ENCODE measurements at places on chromosomes 6 and 20.

DNA sequence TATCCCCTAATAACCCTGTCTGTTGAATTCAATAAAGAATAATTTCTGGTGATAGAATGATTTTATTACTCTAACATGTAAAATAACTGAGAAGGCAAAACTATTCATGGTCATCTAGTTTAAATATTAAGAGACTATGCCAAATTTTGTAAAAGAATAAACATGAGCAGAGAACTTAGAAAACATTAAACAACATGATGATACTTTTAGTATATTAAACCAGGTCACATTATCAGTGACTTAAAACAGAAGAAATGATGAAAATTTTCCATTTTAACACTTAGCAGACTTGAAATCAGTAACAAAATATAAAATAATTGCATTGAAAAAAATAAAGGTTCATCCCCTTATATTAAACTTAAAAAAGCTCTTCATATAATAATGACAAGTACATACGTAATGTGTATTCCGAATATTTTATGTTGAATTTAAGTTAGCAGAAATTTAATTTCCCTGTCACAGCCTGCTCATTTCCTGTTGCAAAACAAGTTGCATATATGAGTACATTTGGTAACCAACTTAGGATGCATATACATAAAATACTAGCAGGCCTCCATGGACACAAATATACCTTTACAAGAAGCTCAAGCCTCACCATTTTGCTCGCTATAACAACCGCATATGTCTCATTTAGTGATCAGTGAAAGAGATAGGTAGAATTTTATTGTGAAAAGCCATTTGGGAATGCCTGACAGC, 40.6 kb downstream of the DTNBP1 start:
- DNase-seq = no peak

GRCh38 chr6:105759015-105759414, 327.1 kb upstream of the PRDM1 start:
- DNase-seq = no peak

DNA sequence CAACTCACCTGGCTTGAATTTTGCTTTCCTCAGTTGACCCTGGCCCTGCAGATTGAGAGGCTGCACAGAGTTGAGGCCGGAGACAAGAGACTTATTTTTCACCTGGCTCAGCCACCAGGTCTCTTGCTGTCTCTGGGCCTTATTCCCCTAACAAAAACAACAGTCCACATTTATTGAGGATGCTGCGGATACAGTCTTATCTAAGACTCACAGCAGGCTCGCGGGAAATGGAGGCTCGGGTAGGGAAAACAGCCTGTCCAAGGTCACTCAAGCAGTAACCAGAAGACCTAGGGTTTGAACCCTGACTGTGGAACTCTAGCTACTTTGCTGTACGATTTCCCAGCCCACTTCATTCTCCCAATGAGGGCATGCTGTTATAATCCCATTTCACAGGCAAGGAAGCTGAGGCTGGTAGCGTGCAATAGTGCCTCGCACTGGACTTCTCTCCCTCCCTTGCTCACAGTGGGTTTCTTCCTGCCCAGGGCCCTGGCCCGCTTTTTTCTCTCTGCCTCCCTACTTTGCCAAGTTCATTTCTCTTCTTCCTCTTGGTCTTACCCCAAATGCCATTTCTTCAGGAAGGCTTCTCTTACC, 57.7 kb downstream of the RBM38 start:
- no peak for DNase-seq

GRCh38 chr6:113122060-113122459, 735.1 kb upstream of the MARCKS start:
- DNase-seq = no peak

GRCh38 chr6:44642870-44643522, 255.5 kb downstream of the CDC5L start:
- no peak for DNase-seq

DNA sequence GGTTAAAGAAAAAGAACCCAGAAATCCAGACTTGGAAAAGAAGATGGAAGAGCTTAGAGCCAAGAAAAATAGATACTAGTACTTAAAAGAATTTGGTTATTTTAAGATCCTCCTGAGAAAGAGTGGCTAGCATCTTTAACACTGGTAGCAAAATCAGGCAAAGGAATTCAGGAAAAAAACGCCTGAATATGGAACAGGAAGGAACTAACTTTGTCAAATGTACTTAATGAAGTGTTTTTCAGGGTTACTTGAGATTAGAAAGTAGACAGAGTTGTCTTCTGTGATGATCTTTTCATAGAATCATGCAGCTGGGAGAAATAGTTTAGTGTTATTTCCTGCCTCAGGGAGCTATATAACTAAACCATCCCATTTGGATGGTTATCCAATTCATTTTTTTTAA, 50.8 kb upstream of the SASH1 start:
- DNase-seq = no peak

DNA sequence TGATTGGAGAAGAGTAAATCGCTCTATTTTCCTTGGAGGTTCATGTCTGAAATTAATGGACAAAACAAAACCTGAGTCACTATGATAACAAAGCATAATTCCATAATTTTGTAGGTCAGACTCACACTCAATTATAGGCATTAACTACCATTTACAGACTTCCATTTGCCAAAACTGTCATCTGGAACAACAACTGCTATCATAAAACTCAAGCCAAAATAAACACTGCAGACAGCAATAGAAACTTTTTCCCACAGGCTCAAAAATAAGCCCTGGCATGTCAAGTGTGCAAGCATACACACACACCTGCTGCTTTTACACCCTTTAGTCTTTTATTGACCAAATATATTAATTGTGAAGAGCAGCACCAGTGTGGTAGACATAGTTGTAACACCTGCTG, 7.1 kb downstream of the MRPS10 start:
- DNase-seq = no peak

DNA sequence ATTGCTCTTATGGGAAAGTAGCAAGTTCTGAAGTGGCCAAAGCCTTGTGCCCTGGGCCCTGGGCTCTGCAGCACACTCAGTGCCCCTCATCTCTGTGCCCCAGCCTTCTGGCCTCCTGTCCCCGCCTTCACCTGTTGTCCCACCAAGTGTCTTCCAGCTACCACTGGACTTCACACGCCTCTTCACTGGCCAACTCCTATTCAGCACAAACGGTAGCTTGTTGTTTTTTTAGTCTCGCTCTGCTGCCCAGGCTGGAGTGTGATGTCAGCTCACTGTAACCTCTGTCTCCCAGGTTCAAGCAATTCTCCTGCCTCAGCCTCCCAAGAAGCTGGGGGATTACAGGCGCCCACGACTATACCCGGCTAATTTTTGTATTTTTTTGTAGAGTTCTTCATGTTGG, 4.8 kb downstream of the CCHCR1 start:
- DNase-seq = no peak

DNA sequence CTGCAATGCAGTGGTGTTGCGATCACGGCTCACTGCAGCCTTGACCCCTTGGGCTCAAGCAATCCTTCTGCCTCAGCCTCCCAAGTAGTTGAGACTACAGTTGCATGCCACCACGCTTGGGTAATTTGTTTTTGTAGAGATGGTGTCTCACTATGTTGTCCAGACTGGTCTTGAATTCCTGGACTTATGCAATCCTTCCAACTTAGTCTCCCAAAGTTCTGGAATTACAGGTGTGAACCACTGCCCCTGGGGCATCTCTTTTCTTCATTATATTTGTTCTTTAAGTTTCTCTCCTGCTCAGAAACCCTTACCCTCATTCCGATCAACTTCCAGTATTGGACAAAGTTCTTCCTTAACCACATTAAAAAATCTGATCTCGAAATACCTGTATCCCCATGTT, 44.7 kb upstream of the DEK start:
- no peak for DNase-seq

DNA sequence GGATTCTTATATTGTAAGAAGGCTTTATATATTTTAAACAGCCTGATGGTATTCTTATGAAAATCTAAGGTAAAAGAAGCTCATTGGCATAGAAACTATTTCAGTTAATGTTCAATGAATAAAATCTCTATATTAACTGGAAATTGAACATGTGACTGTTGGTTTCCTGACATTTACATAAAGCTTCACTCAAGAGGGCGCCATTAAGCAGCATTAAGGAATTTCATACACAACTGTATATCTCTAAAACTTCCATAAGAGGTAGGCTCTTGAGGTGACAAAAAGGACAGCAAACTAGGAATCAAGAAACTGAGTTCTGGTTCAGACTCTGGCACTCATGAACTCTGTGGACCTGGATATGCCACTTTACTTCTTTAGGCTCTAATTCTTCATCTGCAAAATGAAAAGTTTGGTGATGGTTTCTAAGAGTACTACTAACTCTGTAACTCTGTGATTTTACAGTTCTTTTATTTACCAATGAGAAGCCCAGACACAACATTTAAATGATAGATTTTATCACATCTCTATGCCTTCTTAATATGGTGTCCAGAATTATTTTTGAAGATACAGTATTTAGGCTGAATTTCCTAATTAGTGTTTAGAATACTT, 147.5 kb downstream of the FLRT3 start:
- no peak for DNase-seq

- DNase-seq = no peak
Measured at GRCh38 chr20:13736436-13737191, 48.1 kb downstream of the ESF1 start.

GRCh38 chr20:48586730-48587129, 241.1 kb downstream of the PREX1 start:
- DNase-seq = no peak

DNA sequence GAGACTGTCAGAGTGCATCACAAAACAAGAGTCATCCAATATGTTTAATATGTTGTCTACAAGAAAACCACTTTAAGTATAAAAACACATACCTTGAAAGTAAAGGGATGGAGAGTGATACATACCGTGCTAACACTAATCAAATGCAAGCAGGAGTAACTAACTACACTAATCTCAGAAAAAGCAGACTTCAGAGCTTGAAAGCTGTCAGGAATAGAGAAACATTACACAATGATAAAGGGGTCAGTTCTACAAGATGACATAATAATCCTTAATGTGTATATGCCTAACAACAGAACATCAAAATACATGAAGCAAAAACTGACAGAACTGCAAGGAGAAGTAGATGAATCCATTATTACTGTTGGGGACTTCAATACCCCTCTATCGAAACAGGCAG, 59.7 kb upstream of the SMIM29 start:
- no peak for DNase-seq

- no peak for DNase-seq
Measured at GRCh38 chr20:40551125-40551530, 137.9 kb downstream of the MAFB start.

GRCh38 chr6:46736906-46737305, 1.7 kb upstream of the PLA2G7 start:
- no peak for DNase-seq

GRCh38 chr6:66662721-66663507, 955.9 kb upstream of the EYS start:
- DNase-seq = no peak

DNA sequence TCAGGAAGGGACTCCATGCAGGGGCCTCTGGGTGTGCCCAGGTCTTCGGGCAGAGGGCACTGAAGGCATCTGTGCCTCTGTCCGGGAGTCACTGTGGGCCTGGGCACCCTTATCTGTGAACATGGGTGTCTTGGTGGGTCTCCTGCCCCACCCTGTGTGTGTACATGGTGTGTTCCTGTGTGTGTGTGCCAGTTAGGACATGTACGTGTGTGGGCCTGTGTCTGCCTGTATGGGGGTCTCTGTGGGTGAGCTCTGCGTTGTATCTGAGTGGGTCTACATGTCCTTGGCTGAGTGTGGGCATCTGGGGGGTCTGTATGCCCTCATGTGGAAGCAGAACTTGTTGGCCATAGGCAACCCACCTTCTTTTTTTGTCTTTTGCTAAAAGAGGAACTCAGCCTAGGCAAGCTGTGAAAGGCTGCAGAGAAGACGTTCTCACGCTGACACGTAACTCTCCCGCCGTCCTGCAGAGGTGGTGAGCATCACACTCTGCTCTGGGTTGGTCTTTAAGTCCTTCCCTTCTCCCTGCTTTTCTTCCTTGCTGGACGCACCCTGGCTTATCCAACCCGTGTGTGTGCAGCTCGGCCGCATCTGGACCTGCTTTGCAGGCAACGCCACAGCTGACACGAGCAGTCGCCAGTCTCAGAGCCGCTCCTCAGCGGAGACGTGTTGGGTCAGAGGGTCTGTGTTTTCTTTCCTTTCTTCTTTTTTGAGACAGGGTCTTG, 532 bp upstream of the NPBWR2 start:
- peak; percentile 13 for DNase-seq

DNA sequence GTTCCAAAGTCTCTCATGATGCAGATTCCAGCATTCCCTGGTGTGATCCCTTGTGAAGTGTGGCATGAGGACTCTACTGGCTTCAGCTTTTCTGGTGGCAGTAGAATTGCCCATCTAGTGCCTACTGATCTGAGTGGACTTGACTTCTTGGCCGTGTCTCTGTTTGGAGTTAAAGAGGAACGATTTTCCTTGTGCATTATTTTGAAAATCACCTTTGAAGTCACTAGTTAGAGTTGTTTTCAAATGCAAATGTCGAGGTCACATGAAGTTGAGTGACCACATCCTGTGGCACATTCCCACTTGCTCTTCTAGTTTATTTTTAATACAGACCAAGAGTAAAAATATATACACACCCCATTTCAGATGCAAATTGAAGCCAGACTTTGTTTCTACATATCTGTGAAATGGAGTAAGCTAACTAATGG, 270.7 kb upstream of the TAB2 start:
- DNase-seq = no peak
